ENCODE measurements at places on chromosomes 12 and 14.
A peak's percentile ranks its signal among the peaks of the same experiment; 100 is the strongest.

- no peak for DNase-seq
Measured at GRCh38 chr14:52891800-52892199, 59.0 kb downstream of the FERMT2 start.

GRCh38 chr14:65079201-65079600 lies 23.1 kb downstream of the MAX start:
- no peak for DNase-seq

DNA sequence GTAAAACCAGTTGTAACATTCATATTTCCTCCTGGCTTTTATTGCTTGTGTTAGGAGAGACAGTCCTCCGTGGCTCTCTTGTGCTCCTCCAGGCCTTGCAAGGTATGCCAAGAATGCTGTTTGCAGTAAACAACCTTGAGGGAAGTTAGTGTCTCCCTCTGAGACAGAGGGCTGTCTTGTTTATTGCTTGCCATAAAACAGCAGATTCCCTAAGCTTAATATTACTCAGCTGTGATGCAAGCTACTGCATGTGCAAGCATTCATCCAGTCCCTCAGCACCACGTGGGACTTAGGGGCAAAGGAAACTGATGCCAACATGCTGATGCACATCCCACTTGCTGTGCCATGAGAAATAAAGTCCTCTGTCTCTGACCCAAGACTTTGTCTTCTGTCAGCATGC lies 6.6 kb downstream of the POMT2 start:
- no peak for DNase-seq

DNA sequence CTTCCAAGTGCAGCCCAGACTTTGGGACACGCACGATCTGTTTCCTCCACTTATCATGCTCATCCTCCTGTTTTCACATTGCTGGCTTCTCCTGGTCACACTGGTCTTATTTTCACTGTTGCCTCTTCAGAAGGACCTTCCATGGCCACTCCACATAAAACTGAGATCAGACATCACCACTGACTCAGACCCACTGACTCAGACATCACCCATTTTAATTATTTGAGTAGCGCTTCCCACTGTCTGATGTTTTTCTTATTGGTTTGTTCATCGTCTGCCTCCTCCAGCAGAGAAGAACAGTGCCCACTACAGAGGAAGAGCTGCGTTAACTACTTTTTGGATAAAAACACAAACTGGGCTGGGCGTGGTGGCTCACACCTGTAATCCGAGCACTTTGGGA lies 270.5 kb upstream of the PWP1 start:
- no peak for DNase-seq

DNA sequence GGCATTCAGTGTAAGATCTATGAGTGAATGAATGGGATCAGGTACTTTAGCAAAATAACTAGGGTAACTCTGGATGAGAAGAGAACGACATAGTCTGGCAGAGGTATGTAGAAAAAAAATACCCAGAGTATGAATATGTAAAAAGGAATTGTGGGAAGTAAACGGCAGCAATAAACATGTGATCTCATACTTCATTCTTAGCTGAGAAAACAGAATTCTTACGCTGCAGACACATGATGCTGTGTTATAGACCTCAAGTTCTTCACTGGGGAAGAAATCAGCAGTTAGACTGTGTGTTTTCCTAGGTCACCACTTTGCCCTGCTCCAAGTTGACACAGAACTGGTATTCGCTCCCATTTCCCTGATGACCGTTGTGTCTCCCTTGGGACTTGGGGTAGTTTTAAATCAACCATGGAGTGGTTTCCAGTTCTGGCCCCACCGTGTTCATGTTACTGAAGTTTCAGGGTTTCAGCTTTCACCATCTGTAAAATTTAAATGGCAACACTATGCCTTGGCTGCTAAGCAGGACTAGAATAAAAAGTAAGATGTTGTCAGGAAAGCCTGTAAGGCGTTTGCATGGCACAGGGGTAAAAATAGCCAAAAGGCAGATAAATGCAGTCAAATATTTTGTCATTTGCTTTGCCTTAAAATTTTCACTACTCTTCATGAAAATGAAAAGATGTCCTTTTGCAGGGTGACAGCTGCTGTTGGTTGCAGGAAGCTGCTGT lies 223.7 kb downstream of the PELI2 start:
- no peak for DNase-seq

DNA sequence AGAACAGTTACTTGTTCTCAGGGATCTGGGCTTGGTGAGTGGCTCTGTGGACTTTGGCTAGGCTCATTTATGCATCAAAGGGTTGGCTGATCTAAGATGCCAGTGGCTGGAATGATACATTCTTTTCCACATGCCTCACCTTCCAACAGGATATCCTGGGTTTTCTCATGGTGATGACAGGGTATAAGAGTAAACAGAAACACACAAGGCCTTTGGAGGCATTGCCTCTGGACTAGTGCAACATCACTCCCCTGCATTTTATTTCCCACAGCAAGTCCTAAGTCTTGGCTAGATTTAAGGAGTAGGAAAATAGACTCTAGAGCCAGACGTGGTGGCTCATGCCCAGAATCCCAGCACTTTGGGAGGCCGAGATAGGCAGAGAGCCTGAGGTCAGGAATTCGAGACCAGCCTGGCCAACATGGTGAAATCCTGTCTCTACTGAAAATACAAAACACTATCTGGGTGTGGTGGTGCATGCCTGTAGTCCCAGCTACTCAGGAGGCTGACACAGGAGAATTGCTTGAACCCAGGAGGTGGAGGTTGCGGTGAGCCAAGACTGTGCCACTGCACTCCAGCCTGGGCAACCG lies 47.9 kb downstream of the RPH3A start:
- DNase-seq: no peak

GRCh38 chr14:53780051-53780555 lies 176.5 kb downstream of the BMP4 start:
- no peak for DNase-seq

DNA sequence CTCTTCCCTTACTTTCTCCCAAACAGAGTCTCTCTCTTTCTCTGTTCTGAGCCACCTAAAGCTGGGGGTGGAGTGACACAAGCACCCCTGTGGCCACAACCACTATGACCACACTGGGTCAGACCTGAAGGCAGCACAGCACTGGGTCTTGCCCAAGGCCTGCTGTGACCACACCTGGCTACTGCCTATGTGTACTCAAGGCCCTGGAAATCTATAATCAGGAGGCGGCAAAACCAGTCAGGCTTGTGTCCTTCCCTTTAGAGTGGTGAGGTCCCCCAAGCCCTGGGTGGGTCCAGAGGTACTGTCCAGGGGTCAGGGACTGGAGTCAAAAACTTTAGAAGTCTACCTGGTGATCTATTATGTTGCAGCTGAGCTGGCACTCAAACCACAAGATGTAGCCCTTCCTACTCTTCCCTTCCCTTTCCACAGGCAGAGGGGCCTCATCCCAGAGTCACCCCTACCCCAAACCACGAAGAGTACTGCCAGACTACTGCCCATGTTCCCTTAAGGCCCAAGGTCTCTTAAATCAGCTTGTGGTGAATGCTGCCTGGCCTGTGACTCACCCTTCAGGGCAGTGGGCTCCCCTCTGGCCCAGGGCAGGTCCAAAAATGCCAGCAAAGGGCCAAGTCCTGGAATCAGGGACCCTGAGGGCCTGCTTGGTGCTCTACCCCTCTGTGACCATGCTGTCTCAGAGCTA lies 179.8 kb upstream of the DYRK2 start:
- DNase-seq: no peak

GRCh38 chr12:132158677-132159554 lies 14.7 kb downstream of the NOC4L start:
- DNase-seq: no peak

GRCh38 chr12:115716551-115716950 lies 560.9 kb downstream of the MED13L start:
- DNase-seq: no peak

- peak; percentile 38 for DNase-seq
Measured at GRCh38 chr12:46675736-46676135, 150.1 kb downstream of the SLC38A4 start.

DNA sequence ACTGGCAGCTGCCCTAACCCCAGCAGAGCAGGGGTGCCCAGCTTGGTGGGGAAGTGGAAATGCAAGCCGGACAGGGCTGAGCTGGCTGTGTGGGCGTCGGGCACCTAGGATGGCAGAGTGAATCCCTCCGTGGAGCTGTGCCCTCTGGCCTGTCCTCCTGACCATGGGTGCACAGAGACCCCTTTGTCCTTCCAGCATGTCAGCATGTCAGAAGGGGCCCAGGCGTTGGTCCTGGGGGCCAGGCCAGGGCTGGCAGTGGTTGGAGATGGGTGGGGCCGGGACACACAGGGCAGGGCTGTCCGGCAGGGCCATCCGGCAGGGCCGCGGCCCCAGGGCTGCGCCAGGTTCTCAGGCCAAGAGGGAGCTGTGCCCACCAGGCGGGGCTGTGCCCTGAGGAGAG lies 8.8 kb upstream of the TEX22 start:
- no peak for DNase-seq

GRCh38 chr12:104790296-104791125 lies 167.6 kb downstream of the SLC41A2 start:
- peak; percentile 33 for DNase-seq

- DNase-seq: no peak
Measured at GRCh38 chr12:113400362-113400761, 3.3 kb downstream of the SDS start.

DNA sequence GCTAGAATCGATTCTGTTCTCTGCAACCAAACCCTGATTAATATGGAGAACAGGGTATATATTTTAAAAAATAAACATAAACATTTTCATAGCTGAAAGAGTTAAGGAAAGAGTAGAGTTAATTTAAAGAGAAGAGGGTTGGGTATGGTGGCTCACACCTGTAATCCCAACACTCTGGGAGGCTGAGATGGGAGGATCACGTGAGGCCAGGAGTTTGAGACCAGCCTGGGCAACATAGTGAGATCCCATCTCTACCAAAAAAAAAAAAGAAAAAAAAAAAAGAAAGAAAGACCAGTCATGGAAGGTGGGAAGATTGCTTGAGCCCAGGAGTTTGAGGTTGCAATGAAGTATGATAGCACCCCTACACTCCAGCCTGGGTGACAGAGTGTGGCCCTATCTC lies 25.5 kb downstream of the GTSF1 start:
- no peak for DNase-seq

DNA sequence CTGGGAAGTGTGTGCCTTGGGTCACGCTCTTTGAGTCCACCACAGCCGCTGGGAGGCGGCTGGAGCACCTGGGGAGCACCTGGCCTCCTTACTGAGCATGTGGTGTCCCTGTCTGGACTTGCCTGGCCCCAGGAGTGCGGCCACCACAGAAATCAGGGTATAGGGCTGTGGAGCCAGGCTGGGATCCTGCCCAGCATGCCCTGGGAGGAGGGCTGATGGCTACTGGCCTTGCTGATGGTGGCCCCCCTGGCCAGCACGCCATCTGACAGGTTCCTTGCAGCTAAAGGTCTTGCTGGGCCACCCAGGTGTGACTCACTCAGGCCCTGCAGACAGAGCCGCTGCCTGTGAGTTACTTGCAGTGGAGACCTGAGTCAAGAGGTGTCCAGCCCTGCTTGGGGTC lies 6.0 kb downstream of the ULK1 start:
- DNase-seq: no peak

GRCh38 chr12:132487311-132487741 lies 2.6 kb upstream of the FBRSL1 start:
- no peak for DNase-seq

DNA sequence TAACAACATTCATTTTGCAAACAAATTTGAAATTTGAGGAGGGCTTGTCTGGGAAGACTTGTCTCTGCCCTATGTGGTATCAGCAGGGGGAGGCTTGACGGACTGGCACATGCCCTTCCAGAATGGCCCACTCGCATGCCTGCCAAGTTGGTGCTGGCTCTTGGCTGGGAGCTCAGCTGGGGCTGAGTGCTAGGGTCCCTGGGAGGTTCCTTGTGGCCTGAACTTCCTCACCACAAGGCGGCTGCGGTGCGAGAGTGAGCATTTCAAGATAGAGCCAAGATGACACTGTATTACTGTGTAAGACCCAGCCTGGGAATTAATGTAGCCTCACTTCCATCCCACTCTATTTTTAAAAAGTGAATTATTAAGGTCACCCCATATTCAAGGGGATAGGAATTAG lies 271.6 kb upstream of the PLEKHG7 start:
- peak; percentile 21 for DNase-seq

- DNase-seq: no peak
Measured at GRCh38 chr12:104604995-104605675, 148.4 kb downstream of the CHST11 start.

GRCh38 chr12:107477018-107477417 lies 208.6 kb upstream of the PWP1 start:
- DNase-seq: no peak

GRCh38 chr14:49868720-49869114 lies 16.1 kb upstream of the NEMF start:
- DNase-seq: no peak

GRCh38 chr14:63725786-63726460 lies 1.9 kb downstream of the SGPP1 start:
- no peak for DNase-seq

DNA sequence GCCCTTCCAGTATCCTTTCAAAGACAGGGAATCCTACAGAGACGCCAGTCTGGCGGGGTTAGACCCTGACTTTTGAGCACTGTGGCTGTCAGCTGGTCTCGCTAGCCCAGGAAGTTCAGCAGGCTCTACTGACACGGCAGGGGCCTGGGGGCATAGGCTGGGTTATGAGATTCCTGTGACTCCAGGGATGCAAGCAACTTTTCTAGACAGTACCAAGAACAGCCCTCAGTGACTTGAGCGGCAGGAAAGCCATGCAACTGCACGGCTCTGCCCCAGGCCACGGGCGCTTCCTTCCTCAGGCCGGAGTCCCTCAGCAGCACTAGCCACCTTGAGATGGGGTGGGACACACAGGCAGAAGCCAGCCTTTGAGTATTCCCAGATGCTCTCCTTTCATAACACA lies 5.1 kb upstream of the SIVA1 start:
- no peak for DNase-seq

DNA sequence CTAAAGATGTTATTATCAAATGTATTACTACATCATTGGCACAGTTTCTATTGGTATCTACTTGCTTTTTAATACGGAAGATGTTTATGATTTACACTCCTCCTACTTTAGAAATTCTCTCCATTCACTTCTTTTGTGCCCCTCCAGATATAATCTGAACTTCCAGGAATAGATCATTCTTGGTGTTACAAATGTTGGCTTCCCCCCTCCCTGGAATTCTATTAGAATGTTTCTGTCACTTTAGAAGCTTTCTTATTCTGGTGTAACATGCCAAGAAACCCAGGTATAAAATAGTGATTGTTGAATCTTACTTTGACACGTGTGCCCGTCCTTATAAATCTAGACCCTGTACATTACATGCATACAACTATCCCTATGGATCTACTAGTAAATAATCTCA lies 1.2 kb upstream of the WDR20 start:
- no peak for DNase-seq

DNA sequence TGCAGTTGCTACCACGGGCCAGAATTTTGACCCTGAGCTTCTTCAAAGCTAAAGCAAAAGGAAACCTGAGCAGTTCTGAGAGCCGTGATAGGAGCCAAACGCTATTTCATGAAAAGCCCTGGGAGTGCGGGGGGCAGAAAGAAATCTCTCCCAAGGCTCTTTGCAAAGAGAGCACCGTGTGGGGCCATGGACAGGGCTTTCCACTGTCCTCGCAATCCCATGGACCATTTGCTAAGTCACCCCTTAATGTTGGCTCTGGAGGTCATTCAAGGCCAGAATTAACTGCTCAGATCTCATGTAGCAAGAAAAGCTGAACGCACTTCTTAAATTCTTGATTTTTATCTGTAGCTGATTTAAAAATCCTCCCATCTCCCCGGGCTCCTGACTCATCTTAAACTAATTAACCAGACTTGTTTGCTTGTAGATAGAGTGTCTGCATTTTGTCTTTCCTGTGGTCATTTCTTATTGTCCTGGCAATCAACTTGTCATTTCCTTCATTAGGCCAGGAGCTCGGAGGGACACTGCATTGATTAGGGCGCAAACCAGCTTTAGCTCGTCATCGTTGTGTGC lies 24.8 kb downstream of the CLSTN3 start:
- no peak for DNase-seq

Data from hematopoietic multipotent progenitor cell treated with erythropoietin and hydrocortisone succinate and interleukin-3 and kit ligand, for 8 days (in vitro differentiated cells).